ENCODE measurements at places on chromosomes 1 and 21.

DNA sequence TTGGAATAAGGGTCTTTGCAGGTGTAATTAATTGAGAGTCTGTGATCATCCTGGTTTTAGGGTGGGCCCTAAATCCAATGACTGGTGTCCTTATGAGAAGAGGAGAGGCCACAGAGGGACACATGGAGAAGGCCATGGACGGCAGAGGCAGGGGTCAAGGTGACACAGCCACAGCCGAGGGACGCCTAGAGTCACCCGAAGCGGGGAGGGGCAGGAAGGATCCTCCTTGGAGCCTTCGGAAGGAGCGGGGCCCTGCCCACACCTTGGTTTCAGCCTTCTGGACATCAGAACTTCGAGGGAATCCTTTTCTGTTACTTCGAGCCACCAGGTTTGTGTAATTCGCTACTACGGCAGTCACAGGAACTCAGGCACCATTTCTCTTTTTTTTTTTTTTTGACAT lies 31.1 kb downstream of the RRP1 start:
- DNase-seq: no peak

DNA sequence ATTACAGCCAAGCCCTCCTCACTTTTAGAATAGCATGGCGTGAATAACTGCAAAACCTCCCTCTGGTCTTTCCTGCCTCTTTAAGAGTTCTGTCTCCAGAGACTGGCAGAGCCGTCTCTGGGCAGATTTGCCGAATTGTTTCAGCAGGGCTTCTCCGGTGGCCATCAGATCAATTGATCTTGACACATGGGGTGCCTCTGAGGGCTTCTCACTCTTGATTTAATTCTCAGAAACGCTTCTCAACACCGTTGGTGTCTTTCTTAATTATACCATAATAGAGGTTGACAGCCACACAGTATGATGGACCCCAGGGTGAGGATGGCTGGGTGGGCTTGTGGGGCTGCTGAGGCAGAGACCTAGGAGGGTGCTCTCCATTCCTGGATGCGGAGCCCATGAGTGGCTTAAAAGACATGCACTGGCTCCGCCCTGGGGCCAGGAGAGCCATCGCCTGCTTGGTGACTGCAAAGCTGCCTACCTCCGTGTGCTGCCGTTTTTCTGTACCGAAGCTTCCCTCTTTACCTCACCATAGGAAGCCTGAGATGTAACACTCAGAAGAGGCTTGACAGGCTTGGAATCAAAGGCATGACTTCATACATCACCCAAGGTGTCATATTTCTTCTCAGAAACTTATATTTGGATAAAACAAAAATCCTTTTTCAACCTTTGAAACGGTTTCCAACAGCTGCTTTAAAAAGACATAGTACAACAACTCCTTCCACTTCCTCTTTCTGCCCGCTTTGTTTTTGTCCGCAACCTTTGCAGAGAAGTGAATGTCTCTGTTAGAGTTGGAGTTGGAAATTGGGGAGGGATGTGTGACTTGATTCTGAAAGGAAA lies 82.9 kb downstream of the GALNT2 start:
- DNase-seq: no peak

GRCh38 chr1:79662596-79662995 lies 656.1 kb upstream of the ADGRL4 start:
- DNase-seq: no peak

GRCh38 chr1:34884961-34885360 lies 25.4 kb upstream of the SMIM12 start:
- DNase-seq: no peak

GRCh38 chr1:16114527-16115467 lies 41.1 kb downstream of the EPHA2 start:
- DNase-seq: no peak

DNA sequence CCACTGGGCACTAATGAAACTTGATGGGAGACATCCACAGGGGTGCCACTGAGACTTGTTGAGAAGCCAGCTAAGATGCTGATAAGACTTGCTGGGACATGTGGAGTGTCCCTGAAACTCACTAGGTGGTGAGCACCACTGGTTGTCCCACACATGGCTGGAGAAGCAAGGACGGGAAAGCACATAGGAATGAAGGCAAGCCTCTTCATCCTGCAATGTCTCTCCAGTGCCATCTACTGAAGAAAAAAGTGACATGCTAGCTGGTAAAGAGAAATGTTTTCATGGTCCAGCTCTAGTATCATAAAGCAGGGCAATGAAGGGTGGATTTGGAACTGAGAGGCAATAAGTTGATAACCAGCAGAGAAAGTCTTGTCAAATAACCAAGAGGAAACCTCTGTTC lies 283.0 kb downstream of the PAPPA2 start:
- DNase-seq: no peak

DNA sequence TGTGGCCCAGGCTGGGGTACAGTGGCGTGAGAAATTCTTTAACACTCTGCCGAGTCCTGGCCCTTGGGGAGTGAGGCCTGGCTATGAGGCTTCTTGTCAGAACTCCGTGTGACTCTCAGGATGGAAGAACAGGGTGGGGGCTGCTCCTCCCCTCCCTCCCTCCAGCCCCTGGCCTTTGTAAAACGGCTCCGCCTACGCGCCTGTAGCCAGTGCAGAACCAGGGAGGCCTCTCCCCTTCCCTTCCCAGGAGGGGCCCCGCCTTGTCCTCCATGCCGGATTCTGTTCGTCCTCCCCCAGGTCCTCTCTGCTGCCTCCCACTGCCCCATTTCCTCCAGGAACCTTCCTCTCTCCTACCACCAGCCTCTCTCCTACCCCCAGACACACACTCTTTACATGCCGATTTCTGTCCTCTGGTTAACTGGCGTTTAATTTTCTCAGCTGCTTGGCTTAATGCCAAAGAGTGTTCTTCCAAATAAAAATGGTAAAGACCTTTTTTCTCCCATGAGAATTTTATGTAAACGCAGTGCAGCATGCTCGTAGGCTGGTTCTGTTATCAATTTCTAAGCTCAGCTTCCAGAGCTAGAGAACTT lies 21.0 kb downstream of the PDE9A start:
- no peak for DNase-seq

- peak; percentile 10 for DNase-seq
Observed at GRCh38 chr1:210505601-210506496, 177.1 kb downstream of the HHAT start.

DNA sequence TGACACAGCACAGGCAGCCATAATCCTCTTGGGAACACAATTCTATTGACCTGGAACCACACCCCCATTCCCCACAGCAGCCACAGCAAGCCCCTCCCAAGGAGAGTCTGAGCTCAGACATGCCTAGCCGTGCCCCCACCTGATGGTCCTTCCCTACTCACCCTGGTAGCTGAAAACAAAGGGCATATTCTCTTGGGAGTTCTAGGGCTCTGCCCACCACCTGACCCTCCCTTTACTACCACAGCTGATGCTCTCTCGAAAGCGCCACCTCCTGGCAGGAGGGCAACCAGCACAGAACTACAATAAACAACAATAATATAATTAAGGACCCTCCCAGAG lies 184.8 kb upstream of the COA6 start:
- no peak for DNase-seq

DNA sequence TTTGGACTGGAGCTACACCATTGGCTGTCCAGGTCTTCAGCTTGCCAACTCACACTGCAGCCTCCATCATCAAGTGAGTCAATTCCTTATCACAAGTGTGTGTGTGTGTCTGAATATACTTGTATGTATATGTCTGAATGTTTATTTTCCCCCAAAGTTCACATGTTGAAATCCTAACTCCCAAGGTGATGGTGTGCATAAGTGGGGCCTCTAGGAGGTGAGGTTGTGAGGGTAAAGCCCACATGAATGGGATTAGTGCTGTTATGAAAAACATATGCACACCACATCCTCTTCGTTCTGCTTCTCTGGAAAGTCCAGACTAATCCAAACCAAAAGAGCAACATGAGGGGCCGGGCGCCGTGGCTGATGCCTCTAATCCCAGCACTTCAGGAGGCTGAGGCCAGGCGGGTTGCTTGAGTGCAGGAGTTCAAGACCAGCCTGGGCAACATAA lies 48.7 kb upstream of the LBR start:
- DNase-seq: no peak

DNA sequence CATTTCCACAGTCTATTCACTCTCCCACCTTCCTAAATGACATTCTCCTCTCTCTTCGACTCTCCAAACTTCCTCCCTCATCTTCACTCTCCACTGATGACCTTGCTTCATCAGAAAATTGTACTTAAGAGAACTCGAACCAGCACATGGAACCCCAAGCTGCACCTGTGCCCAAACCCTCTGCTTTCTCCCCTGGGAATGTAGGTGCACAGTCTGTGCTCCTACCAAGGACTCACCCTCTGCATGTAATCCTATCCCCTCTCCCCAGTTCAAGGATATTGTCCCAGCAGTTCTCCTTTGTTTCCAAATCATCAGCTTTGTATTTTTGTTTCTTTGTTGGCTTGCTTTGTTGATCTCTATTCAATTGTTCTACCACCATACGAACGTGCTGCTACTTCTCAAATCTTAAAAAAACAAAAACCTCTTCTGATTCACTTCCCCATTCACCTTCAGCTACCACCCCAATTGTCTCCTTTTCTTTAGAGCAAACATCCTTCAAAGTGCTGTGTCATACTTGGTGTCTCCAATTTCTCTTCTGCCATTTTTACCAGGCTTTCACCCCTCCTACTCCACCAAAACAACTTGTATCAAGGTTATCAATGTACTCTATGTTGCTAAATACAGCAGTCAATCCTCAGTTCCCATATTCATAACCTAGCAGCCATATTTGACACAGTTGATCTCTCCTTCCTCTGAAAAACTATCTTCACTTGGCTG lies 26.8 kb downstream of the RAB3B start:
- DNase-seq: no peak

GRCh38 chr1:99728494-99729235 lies 37.8 kb downstream of the FRRS1 start:
- peak; percentile 32 for DNase-seq

GRCh38 chr1:25474439-25475047 lies 43.8 kb downstream of the MACO1 start:
- no peak for DNase-seq

- no peak for DNase-seq
Observed at GRCh38 chr1:166972826-166973225, 2.5 kb downstream of the ILDR2 start.

DNA sequence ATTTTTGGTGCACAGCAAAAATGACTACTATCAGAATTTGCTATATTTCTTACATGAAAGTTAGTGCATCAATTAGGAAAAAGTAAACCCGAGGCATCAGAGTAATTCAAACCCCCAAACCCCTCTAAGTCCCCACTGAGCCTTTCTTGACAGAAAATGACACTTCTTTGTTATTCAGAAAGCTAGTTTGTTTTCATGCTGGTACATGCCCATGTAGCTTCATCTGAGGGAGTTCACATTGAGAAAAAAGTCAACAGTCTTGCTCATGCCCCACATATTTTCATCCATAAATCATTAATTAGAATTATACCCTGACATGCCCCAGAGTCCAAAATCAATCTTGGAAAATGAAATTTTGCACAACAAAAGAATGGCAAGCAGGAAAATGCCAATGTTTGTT lies 39.9 kb upstream of the PDC start:
- no peak for DNase-seq

DNA sequence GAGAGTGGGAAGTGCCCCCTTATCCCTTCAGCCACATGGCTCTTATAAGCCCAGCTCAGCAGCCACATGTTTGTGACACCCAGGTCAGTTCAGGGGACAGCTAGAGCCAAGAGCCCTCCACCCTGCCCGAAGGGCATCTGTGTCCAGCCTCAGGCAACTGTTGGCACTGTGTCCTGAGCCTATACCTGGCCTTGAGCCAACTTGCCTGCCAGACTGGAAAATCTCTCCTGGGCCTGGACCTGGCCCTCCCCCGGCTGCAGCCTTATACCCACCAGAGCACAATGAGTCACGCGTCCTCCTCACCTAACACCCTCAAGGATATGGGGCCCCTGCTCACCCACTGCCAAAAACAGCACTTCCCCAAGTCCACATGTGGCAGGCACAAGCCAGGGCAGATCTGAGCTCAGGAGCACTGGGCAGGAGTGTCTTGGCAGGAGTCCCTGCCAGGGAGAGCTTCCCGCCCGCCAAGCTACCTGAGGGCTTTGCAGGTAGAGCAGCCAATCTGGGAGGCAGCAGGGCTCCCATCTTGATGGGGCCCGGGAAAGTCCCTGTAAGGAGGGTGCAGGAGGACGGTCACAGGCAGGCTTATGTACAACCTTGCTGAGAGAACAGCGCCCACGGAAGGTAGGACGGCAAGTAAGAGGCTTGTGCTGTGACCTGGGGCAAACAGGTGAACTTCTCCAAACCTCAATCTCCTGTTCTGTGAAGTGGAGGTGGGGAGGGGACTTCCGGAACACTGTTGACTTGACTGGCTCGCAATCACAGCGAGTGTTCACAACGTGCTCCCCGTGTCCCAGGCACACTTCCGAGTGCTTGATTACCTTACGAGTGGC lies 19.8 kb upstream of the HSPG2 start:
- no peak for DNase-seq

GRCh38 chr1:168235548-168235885 lies 9.7 kb downstream of the SFT2D2 start:
- DNase-seq: peak; percentile 36

- no peak for DNase-seq
Observed at GRCh38 chr1:204242920-204243319, 29.1 kb upstream of the GOLT1A start.

DNA sequence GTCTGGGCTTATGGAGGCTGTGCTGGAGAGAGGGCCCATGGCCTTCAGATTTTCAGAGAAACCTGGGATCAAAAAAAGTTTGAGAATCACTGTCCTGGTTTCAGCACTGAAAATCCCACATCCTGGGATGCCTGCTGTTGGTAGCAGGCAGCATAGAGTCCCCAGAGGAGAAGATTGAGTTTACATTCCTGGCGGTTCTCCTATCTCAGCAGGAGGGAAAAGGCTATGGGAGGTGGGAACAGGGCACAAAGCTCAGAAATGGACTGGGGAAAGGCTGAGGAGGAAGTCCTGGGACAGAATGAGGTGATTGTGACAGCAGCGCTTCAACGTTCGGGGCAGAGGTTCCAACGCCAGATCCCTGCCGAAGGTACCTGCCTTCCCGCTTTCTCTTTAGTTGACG lies 103.4 kb downstream of the ETS2 start:
- no peak for DNase-seq

DNA sequence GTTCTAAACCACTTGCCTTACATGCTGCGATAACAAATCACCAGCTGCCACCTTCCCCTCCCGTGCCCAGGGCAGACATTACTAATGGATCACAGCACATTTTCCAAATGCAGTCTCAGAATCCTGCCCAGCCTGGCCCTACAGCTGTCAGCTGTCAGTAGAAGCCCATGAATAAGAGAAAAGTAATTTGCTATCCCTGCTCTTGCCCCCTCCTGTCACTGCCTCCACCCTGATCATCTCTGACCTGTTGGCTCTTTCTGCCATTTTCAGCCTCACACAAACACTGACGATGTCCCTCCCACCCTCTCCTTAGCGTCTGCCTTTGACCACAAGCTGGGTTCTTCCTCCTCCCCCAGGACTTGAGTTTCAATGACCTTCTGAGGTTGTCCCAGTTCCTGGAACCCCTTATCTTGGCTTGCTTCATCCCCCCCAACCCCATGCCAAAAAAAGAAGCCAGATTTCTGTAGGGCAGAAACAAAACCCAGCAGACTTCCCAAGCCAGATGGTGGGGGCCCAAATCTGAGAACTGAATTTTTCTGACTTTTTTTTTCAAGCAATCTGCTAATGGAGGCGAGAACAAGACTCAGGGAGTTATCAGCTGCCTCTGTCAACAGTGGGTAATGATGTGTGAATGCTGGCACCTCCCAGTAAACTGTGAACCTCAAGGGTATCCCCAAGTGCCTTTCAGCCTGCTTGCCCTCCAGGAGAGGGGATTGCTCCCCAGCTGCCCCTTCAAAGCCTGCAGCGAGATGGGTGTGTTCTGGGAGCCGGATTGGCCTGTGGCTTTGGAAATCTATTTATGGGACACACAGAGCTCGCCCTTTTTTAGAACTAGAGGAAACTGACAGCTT lies 216.5 kb upstream of the VAMP3 start:
- no peak for DNase-seq
